ENCODE measurements at places on chromosomes 7 and 10. TPM values are rescaled to one million over a fixed set of nuclear protein-coding genes. Genes with fewer than 3 reads are reported as not detected.

The DPP6 gene
- 4.1 TPM for total RNA-seq

- no peak overlapping the region for H3K4me3 ChIP-seq
- DNase-seq, result no peak
- H3K27me3 ChIP-seq, result no peaks in the 10 kb centered on the region
- no peak overlapping the region for H3K27ac ChIP-seq
- peaks cover 5% of the 10 kb centered on the region for H3K4me1 ChIP-seq
Observed at GRCh38 chr10:68105820-68106219, 3.5 kb upstream of the MYPN start.

The TFR2 gene
- 2.5 TPM for total RNA-seq

GRCh38 chr7:37656913-37657530 is 26.5 kb upstream of the GPR141 start:
- peaks cover 4% of the 10 kb centered on the region for H3K27me3 ChIP-seq
- H3K4me1 ChIP-seq, result no peaks in the 10 kb centered on the region
- no peaks in the 10 kb centered on the region for H3K36me3 ChIP-seq
- no peak overlapping the region for H3K4me3 ChIP-seq
- no peak overlapping the region for H3K27ac ChIP-seq
- DNase-seq, result no peak

GRCh38 chr7:77684030-77684429 is 12.2 kb upstream of the RSBN1L start:
- H3K27me3 ChIP-seq, result no peaks in the 10 kb centered on the region
- peak overlapping the region; percentile 17 for H3K27ac ChIP-seq
- H3K4me1 ChIP-seq, result peaks cover 36% of the 10 kb centered on the region

- DNase-seq, result no peak
- peaks cover 46% of the 10 kb centered on the region for H3K4me1 ChIP-seq
- H3K4me3 ChIP-seq, result no peak overlapping the region
- H3K36me3 ChIP-seq, result no peaks in the 10 kb centered on the region
- H3K27me3 ChIP-seq, result no peaks in the 10 kb centered on the region
- no peak overlapping the region for H3K27ac ChIP-seq
Observed at GRCh38 chr10:119245272-119245671, 37.9 kb downstream of the GRK5 start.

The PIP gene
- total RNA-seq, result not detected

- H3K4me3 ChIP-seq, result no peak overlapping the region
- no peaks in the 10 kb centered on the region for H3K4me1 ChIP-seq
- no peaks in the 10 kb centered on the region for H3K36me3 ChIP-seq
- no peaks in the 10 kb centered on the region for H3K27me3 ChIP-seq
Observed at GRCh38 chr7:50978633-50979215, 196.0 kb upstream of the GRB10 start.

The SUN3 gene
- total RNA-seq, result not detected

DNA sequence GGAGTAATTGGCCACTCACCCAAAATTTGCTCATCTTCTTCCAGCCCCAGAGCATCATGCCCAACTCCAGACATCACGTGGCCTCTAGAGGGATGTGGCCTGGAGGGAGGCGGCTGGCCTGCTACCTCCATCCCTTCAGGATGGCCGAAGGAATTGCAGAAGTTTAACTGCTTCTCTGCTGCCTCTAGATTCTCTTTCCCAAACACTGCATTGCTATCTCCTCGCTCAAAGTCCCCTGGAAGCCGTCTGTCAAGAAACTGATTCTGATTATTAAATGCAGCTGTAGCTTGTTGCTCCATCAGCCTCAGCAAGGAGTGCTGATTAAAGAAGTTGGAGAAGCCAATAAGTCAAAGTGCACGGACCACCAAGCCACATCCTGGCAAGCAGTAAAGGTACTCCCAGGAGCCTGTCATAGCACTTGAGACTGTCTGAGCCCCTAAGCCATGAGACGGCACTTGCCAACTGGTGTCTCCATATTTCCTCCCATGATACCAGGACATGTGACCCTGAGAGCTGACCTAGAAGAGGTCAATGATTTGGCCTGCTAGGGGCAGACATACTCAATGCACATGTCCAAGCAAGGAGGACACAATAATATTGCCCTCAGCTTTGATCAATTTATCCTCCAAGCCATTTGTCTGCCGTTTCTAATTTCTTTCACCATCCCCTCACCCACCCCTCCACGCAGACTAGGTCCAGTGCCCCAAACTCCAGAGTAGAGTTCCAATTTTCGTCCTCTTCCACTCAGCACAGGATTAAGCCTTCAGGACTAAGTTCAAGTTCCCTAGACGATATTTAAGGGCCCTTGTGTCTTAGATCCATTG is 84.2 kb downstream of the TBXAS1 start:
- no peak overlapping the region for H3K27ac ChIP-seq
- DNase-seq, result no peak
- no peaks in the 10 kb centered on the region for H3K27me3 ChIP-seq

DNA sequence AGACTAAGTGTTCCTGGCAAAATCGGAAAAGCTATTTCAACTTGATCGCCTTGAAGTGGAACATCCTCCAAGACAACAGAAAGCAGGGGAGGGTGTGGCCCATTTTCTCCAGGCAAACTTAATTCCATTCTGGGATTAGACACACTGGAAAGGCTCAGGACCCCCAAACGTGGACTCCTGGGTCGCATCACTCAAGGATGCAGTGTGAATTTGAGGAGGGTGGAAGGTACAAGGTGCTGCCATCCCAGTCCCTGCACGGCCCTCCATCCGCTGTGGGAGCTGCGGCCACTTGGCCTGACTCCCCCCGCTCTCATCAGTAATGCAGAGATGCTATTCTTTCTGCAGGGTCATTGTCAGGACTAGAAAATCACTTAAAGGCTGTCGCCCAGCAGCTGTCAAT is 2.4 kb downstream of the CNPY1 start:
- H3K27ac ChIP-seq, result no peak overlapping the region
- no peaks in the 10 kb centered on the region for H3K36me3 ChIP-seq
- H3K4me3 ChIP-seq, result no peak overlapping the region
- peaks cover 32% of the 10 kb centered on the region for H3K27me3 ChIP-seq
- DNase-seq, result no peak
- H3K4me1 ChIP-seq, result no peaks in the 10 kb centered on the region

DNA sequence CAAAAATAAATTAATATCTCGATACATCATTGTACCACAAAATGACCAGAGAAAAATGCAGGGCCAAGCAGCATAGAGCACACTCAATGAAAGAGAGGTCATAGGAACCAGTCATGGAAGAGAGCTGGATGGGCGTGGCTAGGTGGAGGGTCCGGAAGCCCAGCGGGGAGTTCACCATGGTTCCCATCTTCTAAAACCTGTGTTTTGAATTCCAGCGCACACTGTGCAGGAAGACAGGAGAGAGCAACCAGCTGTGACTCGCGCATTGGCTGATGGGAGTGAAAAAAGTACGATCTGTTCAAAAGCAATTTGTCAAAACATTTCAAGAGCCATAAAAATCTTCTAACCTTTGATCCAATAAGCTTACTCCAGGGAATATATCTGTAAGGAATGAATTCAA is 125.2 kb upstream of the NANOS1 start:
- no peaks in the 10 kb centered on the region for H3K36me3 ChIP-seq
- no peak overlapping the region for H3K4me3 ChIP-seq
- peak; percentile 8 for DNase-seq
- H3K4me1 ChIP-seq, result peaks cover 5% of the 10 kb centered on the region

GRCh38 chr10:15315286-15315685 is 55.8 kb downstream of the FAM171A1 start:
- peaks cover 13% of the 10 kb centered on the region for H3K36me3 ChIP-seq
- no peak overlapping the region for H3K27ac ChIP-seq
- no peak for DNase-seq
- H3K27me3 ChIP-seq, result no peaks in the 10 kb centered on the region
- H3K4me3 ChIP-seq, result no peak overlapping the region
- peaks cover 30% of the 10 kb centered on the region for H3K4me1 ChIP-seq

DNA sequence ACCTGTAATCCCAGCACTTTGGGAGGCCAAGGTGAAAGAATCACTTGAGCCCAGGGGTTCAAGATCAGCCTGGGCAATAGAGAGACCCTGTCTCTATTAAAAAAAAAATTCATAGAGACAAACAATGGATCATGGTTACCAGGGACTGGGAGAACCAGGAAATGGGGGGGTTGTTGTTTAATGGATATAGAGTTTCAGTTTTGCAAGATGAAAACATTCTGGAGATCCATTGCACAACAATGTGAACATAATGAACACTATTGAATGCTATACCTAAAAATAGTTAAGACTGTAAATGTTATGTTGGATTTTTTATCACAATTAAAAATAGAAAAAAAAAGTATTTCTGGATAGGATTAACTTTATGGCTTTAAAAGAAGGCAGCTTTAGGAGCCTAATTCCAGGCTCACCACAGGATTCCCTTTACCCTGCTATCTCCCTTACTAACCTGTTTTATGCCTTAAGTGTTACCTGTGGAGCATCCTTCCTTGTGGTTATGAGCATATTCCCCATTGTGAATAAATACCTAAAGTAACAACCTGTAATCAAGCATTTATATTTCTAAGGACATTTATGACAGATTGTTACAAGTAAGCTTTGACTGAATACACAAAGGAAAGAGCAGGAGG is 45.1 kb upstream of the SGCE start:
- peaks cover 15% of the 10 kb centered on the region for H3K4me1 ChIP-seq
- H3K27ac ChIP-seq, result peak overlapping the region; percentile 83
- no peak for DNase-seq
- peak overlapping the region; percentile 35 for H3K4me3 ChIP-seq

DNA sequence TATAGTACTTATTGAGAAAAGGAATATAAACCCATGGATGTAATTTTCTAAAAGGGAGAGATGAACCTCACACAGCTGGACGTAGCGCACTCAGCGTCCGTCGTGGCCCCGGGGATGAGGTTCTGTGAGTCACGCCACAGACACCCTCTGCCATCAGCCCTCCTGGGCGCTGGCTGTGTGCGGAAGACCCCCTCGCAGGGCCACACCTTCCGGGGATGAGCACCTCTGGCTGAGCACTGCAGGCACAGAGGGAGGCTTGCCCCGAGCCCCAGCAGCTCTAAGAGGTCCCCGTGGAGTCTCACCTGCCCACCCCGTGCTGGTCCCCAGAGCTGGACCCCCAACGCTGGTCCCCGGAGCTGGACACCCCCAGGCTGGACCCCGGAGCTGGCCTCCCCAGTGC is 215.8 kb downstream of the PTPRN2 start:
- no peak overlapping the region for H3K27ac ChIP-seq
- no peak overlapping the region for H3K4me3 ChIP-seq
- no peaks in the 10 kb centered on the region for H3K36me3 ChIP-seq
- no peak for DNase-seq

GRCh38 chr10:45373003-45373575 is 927 bp upstream of the ALOX5 start:
- no peaks in the 10 kb centered on the region for H3K36me3 ChIP-seq
- H3K4me3 ChIP-seq, result peak overlapping the region; percentile 88
- H3K4me1 ChIP-seq, result peaks cover 4% of the 10 kb centered on the region
- no peak for DNase-seq
- peaks cover 91% of the 10 kb centered on the region for H3K27me3 ChIP-seq
- no peak overlapping the region for H3K27ac ChIP-seq

The EN2 gene
- 0.94 TPM for total RNA-seq

- no peak overlapping the region for H3K4me3 ChIP-seq
- H3K27me3 ChIP-seq, result no peaks in the 10 kb centered on the region
- no peaks in the 10 kb centered on the region for H3K36me3 ChIP-seq
- no peak overlapping the region for H3K27ac ChIP-seq
- no peaks in the 10 kb centered on the region for H3K4me1 ChIP-seq
Observed at GRCh38 chr7:159197066-159197975, 52.7 kb upstream of the VIPR2 start.

DNA sequence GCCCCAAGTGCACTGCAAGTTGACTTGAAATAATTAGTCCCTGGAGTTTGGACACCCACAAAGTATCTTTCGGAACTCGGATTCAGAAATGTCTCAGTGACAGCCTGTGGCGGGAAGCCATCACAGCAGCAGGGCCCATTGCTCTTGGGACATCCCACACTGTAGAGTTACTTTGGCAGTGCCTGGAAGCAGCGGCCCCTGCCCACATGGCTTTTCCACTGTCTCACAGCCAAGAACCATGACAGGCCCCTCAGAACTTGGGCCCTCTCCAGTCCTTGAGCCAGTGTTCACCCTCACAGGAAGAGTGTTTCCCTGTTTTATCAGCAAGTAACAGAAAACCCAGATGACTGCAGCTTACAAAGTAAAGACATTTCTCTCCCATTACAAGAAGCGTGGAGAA is 477.0 kb upstream of the GALNT17 start:
- H3K36me3 ChIP-seq, result peaks cover 3% of the 10 kb centered on the region
- H3K4me3 ChIP-seq, result no peak overlapping the region
- no peaks in the 10 kb centered on the region for H3K27me3 ChIP-seq

The LIPM gene
- total RNA-seq, result not detected

GRCh38 chr7:49324040-49324439 is 399.7 kb downstream of the CDC14C start:
- DNase-seq, result no peak
- no peaks in the 10 kb centered on the region for H3K4me1 ChIP-seq
- H3K36me3 ChIP-seq, result no peaks in the 10 kb centered on the region
- no peak overlapping the region for H3K4me3 ChIP-seq

- no peaks in the 10 kb centered on the region for H3K27me3 ChIP-seq
- H3K27ac ChIP-seq, result no peak overlapping the region
- no peak for DNase-seq
- peaks cover 7% of the 10 kb centered on the region for H3K4me1 ChIP-seq
Observed at GRCh38 chr7:80230327-80230726, 95.7 kb downstream of the GNAI1 start.

- H3K36me3 ChIP-seq, result peaks cover 24% of the 10 kb centered on the region
- H3K27ac ChIP-seq, result no peak overlapping the region
- no peak for DNase-seq
Observed at GRCh38 chr10:122419876-122420623, 34.4 kb upstream of the ARMS2 start.

GRCh38 chr10:60565492-60565891 is 175.8 kb upstream of the ANK3 start:
- H3K27ac ChIP-seq, result no peak overlapping the region
- no peak overlapping the region for H3K4me3 ChIP-seq
- H3K4me1 ChIP-seq, result peaks cover 11% of the 10 kb centered on the region
- peaks cover 4% of the 10 kb centered on the region for H3K36me3 ChIP-seq
- no peak for DNase-seq

- no peak overlapping the region for H3K4me3 ChIP-seq
- H3K27me3 ChIP-seq, result no peaks in the 10 kb centered on the region
- H3K4me1 ChIP-seq, result no peaks in the 10 kb centered on the region
Observed at GRCh38 chr7:849145-849544, 16.9 kb downstream of the SUN1 start.

All from type B pancreatic cell (in vitro differentiated cells).